ENCODE measurements at places on chromosomes 12 and 14.

- DNase-seq: no peak
These were observed 442.2 kb downstream of the ADAMTS20 start for GRCh38 chr12:43109631-43110345.

DNA sequence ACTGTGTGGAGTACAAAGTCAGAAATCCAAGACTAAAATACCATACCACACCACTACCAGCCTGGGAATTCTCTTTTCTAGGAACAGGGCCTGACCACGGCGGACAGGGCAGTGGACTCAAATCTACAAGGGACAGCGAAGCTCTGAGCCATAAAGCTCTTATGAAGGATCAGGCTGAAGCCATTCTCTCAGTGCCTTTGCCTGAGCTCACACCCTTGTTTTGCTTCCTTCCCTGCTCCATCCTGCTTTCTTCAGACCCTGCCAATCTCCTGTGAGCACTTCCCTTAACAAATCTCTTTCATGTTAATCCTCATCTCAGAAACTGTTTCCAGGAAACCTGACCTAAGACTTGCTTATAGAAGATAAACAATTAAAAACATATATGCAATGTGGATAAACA is 398.5 kb downstream of the MDGA2 start:
- DNase-seq: no peak

DNA sequence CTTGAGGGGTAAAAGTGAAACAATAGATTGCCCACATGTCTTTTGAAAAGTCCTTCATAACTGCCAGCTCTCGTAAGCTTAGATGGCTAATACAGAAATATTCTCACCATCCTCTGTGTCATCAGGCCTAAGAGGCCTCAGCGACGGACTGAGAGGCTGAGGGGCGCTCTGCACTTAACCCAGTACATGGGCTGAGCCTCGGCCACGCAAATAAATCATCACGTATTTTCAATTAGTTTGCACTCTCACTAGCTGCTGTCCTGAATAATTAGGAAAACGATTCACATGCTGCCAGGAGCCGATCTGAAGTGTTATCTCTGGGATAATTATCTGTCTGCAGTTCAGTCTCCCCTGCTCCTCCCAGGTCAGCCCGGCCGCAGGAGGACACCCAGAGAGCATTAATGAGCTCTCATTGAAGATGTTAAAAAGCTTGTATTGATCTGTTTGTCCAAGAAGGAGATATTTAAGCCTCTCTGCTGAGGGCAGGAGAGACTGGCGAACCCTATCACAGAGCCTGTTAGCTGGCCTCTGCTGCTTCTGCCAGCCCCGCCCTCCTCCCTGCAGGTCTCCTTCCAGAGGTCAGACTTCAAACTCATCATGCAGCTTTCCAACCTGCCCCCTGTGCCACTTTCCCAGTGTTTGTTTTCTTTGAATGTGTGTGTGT is 1051.3 kb downstream of the VRK1 start:
- no peak for DNase-seq

DNA sequence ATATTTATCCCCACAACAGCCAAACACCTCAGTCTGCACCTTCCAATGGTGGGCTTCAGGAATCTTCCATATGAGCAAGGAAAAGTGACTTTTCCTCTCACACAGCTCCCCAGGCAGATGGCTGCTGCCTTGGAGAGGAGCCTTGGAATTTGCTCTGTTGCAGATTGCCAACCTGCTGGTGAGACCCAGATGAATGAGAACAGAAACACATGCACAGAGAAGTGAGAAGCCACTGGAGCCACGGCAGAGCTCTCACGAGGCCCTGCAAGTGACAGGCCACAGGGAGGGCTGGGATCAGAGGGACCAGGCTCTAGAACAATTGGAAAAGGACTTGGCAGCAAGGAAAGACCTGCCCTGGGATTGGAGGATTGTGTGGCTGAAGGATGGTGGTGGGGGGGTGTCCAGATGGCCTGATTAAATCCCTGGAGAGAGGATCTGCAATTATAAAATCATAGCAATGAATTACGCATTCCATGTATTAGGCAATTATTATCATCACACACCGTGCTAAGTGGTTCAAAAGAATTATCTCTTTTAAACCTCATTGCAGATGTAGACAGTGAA is 84.9 kb upstream of the PWP1 start:
- DNase-seq: no peak

GRCh38 chr12:122943196-122943595 is 23.1 kb downstream of the ABCB9 start:
- DNase-seq: no peak

DNA sequence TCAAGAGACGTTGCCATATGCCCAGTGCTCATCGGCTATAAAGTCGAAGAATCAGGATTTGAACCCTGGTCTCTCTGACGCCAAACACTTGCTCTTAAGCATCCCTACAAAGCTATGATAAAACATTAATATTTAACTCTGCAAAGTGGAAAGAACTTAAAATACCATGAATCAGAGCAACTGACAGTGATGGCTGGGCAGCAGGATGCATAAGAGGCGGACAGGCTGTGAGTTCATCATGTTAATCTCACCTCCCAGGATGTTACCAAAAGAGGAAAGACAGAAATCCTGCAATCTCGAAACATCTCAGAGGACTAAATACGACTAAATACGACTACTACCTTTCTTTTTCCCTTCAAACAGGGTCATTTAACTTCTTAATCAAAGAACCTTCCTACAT is 5.8 kb downstream of the DICER1 start:
- no peak for DNase-seq

DNA sequence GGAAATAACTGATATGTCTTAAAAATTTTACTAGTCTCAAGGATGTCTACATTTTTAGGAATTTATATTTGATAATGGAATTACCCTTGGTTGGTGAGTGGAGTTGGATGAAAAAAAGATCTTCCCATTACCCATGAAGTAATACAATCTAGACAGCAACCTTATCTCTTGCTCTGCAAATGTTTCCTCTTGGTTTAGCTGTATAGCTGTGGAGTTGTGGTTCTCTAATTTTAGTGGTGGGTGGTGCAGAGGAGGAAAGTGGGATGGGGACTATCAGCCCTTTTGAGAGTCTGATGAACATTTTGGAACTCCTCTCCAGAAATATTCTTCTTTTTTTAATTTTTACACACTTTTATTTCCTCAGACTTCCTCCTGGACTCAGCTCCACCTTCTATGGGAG is 17.1 kb downstream of the SPX start:
- DNase-seq: no peak

DNA sequence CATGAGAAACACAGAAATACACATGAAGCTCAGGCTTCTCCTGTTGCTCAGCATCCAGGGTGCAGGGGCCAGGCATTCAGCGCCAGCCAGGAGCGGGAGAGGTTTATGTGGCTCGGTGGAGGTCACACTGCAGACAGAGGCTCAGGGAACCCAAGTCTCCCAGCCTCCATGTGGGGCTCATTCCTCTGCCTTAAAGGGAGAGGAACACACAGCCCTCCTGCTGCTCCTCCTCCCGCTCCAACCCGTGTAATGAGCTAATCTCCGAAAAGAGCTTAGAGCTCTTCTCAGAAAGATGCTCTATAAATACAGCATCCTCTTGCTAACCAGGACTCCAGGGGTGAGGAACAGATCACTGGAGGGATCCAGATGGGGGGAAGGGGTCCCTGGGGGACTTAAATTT is 28.2 kb downstream of the FGF6 start:
- DNase-seq: no peak

DNA sequence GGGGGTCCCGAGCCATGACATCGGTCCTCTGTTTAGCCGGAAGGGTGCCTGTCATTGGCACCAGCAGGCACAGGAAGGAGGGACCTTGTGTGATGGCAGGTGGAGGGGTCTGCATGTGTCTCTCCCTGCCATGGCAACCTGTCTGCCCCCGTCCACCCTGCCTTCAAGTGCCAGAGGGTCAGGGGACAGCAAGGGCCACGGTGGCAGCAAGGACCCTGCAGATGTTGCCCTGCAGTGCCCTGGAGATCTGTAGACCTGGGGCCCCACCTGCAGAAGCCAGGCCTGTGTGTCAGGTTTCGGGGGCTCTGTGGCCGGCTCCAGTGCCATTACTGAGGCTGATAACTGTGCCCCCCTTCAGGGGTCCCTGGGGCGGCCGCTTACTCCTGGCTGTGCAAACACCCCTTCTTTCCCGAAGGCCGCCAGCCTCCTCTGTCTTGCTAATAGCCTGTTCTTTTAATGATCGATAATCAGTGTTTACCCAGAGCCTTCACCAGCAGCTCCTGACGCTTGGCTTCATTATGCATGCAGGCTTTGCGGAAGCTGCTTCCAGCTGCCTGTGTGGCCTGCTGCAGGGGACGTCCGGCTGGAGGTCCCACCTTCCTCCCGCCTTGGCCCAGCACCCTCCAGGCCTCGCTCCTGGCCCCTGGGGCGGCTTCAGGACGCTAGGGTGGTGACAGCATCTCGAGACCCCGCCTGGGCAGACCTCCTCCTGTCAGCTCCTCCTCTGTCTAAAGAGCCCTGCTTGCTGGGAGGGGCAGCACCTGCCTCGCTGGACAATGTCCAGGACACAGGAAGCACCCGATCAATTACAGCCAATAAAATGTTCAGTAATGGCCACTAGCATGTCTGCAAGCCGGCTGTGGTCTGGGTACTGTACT is 153.0 kb downstream of the KIF26A start:
- no peak for DNase-seq

DNA sequence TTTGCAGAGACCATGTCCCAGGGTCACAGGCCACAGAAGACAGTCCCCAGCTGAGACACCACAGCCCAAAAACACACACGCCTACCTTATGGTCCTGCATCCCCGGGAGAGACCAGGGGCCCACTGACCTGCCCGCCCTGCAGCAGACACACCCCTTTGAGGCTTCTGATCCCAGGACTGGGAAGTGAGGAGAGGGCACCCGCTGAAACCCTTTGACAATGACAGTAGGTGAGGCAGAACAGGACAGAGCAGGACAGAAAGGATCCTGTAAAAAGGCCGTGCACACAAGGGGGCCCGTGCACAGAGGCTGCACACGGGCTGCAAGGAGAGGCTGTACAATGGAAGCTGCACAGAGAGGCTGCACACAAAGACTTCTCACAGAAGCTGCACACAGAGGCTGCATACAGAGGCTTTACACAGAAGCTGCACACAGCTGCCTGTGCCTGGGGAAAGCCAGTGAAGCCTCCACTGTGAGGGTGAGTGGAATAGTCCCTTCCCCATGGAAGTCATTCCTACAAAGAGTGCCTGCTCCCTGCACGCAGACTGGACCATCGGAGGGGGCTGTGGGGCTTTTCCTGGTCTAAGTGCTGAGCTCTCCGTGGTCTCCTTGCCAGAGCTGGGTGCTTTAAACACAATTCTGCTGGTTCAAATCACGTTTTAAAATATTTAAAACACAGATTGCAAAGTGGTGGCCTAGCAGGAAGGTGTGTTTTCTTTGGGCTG is 16.6 kb upstream of the SFSWAP start:
- no peak for DNase-seq

- no peak for DNase-seq
These were observed 323.8 kb upstream of the SYT1 start for GRCh38 chr12:78540606-78541336.

- no peak for DNase-seq
These were observed 15.2 kb downstream of the JAG2 start for GRCh38 chr14:105153331-105153731.

DNA sequence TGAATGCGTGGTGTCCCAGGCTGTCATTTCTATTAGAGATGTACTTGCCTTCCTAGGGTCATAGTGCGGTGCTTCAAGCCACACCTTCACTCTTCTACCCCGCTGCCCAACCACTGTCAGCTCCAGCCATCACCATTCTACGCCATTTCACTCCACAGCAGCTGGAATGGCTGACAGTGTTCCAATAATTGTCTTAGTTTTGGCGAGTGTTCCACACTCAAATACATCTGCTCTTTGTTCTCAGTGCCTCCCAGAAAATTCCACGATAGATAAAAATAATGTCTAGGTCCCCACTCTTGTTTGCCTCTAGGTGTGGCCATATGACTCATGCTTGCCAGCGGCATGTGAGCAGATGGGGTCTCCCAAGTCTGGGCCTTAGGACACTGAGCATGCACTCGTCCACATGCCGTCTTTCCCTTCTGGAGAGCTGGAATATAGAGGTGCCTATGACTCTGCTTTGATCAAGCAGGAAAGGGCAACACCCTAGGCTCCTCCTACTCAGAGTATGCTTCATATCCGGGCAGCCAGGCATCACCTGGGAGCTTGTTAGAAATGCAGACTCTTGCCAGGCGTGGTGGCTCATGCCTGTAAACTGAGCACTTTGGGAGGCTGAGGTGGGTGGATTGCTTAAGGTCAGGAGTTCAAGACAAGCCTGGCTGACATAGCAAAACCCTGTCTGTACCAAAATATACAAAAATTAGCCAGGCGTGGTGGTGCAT is 163.0 kb downstream of the BRMS1L start:
- DNase-seq: peak; percentile 50

DNA sequence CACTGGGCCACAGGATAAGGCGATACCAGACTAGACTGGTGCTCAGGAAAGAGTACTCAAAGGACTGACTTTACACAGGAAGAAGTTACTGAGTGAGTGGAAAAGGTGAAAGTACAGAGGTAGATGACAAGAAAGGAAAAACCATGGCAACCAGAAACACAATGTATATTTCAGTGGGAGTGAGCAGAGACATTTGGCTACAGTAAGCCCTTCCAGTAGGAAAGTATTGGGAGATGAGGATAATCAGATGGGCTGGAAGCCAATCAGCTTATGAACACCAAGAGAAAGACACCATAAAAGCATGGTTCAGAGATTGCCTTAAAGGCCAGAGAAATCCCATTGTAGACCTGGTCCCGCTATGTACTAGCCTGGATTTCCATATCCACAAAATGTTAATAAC is 51.6 kb downstream of the TMTC1 start:
- no peak for DNase-seq

DNA sequence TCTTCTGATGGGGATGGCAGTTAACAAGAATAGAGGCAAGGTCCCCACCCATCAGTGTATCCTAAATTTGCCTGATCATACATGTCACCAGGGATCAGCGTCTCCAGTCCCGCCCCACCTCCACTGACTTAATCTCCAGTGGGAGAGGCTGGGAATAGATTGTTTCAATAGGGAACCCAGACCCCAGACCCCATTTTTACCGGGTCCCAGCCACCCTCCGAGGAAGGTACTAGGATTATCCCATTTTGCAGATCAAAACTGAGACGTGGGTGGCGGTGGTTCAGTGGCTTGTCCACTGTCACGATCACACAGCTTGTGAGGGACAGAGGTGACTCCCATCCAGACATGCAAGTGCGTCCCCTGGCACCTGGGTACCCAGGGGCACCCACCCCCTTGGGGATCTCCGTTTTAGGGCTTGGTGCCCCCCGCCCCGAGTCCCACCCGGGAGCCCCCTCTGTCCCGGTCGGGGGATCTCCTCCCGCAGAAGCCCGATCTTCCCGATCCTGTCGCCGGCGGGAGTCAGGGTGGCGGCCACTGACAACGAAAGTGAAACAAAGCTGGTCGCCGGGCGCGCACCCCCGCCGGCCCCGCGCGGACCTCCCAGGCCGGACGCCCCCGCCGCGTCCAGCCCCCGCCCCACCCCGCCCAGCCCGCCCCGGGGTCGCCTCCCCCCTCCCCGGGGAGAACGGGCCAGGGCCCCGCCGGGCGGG is 523 bp downstream of the WSB2 start:
- DNase-seq: peak; percentile 67

GRCh38 chr12:30796313-30796780 is 41.6 kb upstream of the CAPRIN2 start:
- no peak for DNase-seq

GRCh38 chr12:49369411-49370145 is 2.3 kb downstream of the SPATS2 start:
- no peak for DNase-seq

Measured in hypothalamus (tissue), 51 donors.